ENCODE measurements at places on chromosomes 5 and 9.

GRCh38 chr9:134886413-134886913 is 5.9 kb downstream of the FCN2 start:
- no peak for DNase-seq

- no peak for DNase-seq
Measured at GRCh38 chr5:158142156-158142555, 283.2 kb upstream of the CLINT1 start.

GRCh38 chr9:7028591-7028990 is 270.8 kb downstream of the KDM4C start:
- no peak for DNase-seq

DNA sequence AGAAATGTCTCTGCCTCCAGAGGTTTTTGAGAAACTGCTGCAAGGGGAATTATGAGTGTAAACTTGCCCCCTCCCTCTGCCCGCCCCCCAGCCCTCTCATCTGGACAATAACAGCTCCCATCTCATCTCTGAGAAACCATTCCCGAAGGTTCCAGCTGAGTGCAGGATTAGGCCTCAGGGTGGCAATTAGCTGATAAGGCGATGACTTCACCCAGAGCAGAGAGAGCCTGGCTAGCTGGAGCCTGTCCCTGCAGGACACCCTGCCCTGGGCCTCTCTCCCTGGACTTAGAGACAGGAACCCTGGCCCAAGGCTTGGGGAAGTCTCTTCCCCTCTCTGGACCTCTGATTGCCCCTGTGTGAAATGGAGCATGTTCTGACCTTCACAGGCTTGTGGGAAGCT is 45.7 kb upstream of the HAND1 start:
- peak; percentile 36 for DNase-seq

DNA sequence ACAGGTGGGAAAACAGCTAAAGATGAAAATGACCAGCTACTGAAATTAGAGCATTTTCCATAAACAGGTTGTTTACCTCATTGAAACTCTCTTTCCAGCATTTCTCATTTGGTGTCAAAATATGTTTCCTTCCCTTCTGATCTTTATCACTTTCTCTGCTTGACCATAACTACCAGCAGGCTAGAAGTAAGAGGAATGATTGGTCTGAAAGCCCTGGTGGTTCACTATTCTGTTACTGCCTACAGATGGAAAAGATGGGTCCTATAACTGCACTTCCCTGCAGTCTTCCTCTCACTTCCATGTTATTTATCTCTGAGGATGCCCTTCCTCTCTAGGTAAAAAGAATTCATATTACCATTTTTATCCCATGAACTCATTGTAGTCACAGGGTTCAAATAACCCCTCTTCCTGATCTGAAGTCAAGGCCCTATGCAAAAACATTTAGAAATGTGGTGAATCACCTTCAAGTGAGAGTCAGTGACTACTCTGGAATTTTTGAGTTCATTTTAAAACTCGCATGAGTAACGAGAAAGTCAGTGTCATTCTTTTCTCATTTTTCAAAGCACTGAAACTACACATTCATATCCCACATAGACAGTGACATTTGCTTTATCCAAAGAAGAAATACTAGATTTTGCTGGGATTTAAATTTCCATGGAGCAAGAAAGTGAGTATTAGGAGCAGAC is 51.7 kb downstream of the ZNF474 start:
- DNase-seq = no peak

DNA sequence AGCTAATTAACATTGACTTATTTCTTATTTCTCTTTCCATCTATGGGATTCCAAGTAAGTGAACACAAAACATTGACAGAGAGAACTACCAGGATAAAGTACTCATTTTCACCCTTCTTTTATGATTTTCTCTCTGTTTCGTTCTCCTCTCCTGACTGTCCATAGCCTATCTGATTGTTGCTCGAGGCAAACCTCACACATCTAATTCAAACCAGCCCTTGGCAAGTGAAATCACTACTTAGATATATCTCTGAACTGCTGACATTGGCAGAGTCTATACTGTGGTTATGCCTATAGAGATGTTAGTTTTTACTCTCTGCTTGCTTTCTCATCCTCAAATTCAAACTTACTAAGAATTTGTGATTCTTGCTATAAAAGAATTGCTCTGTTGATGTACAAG is 248.8 kb downstream of the ISL1 start:
- no peak for DNase-seq

DNA sequence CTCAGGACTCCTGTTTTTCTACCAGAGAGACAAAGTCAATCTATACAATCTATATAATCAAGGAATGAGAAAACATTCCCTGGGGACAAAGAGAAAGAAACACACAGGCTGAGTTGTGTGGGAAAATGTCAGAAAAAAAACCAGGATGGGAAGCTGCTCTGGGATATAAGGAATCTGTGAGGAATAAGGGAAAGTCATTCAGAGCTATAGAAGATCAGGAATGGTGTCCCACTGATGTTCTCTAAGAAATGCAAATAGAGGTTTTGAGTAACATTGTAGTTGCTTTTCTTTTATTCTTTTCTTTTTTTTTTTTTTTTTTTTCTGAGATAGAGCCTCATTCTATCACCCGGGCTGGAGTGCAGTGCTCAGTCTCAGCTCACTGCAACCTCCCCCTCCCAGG is 605.9 kb upstream of the KLF4 start:
- no peak for DNase-seq

Measured in left ventricle myocardium superior (tissue), 1 donor.